ENCODE measurements at places on chromosomes 1 and 21.

GRCh38 chr1:112517231-112517630 lies 8.5 kb downstream of the WNT2B start:
- no peak overlapping the region for H3K27ac ChIP-seq
- no peak for DNase-seq

DNA sequence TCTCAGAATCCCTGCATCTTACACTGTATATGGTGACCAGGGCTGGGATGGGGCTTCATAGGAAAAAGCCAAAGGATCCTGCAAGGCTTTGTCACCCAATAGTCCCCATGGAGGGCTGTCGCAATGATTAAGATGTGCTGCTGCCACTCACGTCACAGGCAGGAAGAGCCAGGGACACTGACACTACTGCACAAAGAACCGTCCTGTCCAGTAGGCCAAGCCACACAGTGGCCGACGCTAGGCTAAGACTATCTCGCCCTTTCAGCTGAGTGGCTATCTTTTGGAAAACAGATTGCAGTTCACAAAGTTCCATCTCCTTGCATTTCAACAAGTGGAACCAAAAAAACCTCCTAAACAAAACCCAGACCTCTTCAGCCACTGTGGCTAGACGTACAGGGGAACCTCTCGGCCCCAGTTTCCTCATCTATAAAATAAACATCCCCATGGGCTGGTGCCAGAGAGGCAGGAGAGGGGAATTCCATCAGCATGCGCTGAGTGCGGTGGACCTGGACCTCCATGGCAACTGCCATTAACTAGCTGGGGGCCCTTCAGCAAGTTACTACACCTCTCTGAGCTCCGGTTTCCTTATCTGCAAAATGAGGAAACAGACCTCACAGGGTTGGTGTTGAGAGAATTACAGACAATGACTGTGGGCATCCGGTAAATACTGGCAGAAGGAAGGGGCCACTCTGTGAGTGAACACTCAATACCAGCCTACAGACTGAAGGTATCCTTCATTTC lies 8.7 kb downstream of the CAPZB start:
- no peaks in the 10 kb centered on the region for H3K27me3 ChIP-seq
- H3K36me3 ChIP-seq: peaks cover 21% of the 10 kb centered on the region
- H3K27ac ChIP-seq: peak overlapping the region; percentile 91

- no peaks in the 10 kb centered on the region for H3K27me3 ChIP-seq
- no peak for DNase-seq
- peak overlapping the region; percentile 83 for H3K4me3 ChIP-seq
- peaks cover 82% of the 10 kb centered on the region for H3K4me1 ChIP-seq
- peak overlapping the region; percentile 97 for H3K27ac ChIP-seq
Observed at GRCh38 chr21:25572861-25573310, 34.4 kb downstream of the MRPL39 start.

DNA sequence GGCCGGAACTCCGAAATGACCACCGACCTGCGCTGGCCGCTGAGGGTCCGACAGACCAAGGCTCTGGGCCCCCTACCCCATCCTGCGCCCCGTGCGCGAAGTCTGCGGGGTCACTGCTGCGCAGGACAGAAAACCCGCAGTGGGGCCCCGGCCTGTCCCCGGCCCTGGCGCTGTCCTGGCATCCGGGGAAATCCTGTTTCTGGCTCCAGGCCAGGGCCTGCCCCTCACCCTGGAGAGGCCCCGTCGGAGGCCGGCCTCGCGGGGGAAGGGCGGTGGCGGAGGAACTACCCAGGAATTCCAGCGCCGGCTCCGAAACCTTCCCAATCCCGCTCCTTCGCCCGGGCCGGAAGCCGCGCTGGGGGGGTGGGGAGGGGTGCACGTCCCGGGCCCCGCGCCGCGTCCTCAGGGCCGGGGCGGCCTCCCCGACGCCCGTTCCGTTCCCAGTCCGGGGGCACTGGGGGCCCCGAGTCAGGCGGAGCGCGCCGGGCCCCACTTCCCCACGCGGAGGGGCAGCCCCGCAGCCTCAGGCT lies 77.0 kb downstream of the MORN1 start:
- no peaks in the 10 kb centered on the region for H3K4me1 ChIP-seq
- no peak for DNase-seq
- no peak overlapping the region for H3K27ac ChIP-seq
- no peaks in the 10 kb centered on the region for H3K36me3 ChIP-seq
- no peak overlapping the region for H3K4me3 ChIP-seq
- H3K27me3 ChIP-seq: no peaks in the 10 kb centered on the region

DNA sequence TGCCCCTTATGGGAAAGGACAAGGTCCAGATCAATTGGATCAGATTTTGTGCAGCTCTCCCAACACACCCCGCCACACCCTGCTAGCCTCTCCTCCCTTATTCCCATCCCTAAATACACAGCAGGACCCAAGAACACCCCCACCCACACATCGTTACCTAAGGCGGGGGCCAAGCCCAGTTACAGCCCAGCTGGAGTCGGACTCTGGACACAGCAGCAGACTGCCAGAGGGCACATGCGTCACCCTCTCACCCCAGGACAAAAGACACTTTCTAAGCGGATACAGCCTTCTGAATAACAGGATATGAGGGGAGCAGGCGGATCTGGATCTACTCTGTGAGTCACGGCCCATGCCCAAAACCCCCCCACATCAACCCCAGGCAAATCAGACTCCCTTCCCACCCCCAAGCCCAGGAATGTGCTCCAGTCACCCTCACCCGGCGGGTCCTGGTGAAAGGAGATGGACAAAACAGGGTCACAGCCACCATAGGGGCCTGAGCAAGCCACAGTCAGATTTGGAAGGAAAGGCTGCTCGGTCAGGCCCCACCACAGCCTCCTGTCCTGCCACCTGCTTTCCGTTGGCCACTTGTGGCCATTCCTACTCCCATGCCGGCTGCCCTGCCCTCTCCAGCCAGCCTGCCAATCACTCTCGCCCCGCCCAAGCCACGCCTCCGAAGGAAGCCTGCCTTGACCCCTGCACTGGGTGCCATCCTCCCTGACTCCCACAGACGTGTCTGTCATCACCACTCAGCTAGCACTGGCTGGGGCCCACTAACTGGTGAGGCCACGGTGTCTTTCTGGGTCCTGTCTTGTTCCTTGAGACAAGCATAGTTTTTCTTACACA lies 4.0 kb downstream of the S100A16 start:
- H3K27ac ChIP-seq: no peak overlapping the region
- no peak overlapping the region for H3K4me3 ChIP-seq
- peaks cover 2% of the 10 kb centered on the region for H3K27me3 ChIP-seq
- H3K4me1 ChIP-seq: no peaks in the 10 kb centered on the region
- H3K36me3 ChIP-seq: no peaks in the 10 kb centered on the region
- no peak for DNase-seq

GRCh38 chr1:187646536-187647107 lies 817.9 kb downstream of the PLA2G4A start:
- no peaks in the 10 kb centered on the region for H3K36me3 ChIP-seq
- H3K4me3 ChIP-seq: no peak overlapping the region
- no peaks in the 10 kb centered on the region for H3K27me3 ChIP-seq
- H3K4me1 ChIP-seq: no peaks in the 10 kb centered on the region
- DNase-seq: no peak

- no peak overlapping the region for H3K27ac ChIP-seq
- H3K27me3 ChIP-seq: no peaks in the 10 kb centered on the region
- DNase-seq: no peak
- H3K36me3 ChIP-seq: no peaks in the 10 kb centered on the region
Observed at GRCh38 chr21:27132266-27132665, 165.4 kb upstream of the ADAMTS5 start.

DNA sequence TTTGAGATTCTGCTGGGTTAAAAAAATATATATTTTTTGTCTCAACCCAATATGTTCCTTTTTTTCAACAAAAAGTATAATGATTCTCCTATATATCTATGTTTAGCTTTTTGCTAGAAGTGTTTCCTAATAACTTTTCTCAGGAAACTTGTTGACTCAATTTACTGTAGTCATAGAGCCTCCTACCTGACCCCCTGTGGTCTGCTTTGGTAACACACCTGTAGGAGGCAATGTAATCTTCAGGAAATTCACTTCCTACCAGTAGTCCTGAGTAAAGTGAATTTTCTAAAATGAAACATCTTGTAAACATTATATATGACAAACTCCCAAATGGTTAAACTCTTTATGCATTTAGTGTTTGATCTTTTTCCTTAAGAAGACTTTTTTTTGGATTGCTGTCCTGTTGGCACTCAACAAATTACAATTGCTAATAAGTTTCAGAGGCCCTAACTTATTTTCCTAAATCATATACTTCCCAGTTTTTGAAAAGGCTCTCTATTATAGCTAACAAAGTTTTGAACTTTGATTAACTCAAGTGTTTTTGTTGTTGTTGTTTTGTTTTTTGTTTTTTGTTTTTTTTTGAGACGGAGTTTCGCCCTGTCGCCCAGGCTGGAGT lies 118.3 kb downstream of the OLFML2B start:
- no peaks in the 10 kb centered on the region for H3K27me3 ChIP-seq
- no peak overlapping the region for H3K27ac ChIP-seq
- H3K36me3 ChIP-seq: peaks cover 2% of the 10 kb centered on the region
- no peaks in the 10 kb centered on the region for H3K4me1 ChIP-seq

DNA sequence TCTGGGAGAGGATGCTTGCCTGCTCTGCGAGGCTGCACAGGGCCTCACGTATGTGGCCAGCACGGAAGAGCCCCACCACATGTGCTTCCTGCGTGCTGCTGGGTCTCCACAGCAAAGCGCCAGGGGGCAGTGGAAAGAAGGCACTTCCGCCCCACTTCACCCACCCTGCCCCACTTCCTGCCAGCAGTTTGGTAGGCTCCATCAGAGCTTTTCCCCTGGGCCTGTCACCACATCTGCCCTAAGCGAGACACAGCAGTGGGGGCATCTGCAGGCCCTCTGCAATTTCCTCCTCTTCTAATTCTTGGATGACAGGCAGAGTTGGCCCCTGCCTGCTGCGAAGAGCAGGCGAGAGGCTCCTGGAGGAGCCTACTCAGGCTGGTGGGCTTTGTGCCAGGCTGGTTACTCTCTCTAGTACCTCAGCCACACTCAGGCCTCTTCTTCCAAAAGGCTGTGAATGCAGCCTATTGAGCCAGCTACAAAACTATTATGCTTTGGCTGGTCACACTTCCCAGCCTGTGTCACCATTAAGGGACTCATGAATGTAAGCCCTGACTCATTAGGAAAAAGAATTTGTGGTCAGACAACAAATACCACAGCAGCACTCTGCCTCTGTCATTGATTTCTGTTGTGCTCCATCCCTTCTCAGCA lies 25.0 kb downstream of the CD244 start:
- H3K36me3 ChIP-seq: peaks cover under 1% of the 10 kb centered on the region
- DNase-seq: peak; percentile 79
- H3K27ac ChIP-seq: peak overlapping the region; percentile 94
- H3K4me1 ChIP-seq: peaks cover 61% of the 10 kb centered on the region

DNA sequence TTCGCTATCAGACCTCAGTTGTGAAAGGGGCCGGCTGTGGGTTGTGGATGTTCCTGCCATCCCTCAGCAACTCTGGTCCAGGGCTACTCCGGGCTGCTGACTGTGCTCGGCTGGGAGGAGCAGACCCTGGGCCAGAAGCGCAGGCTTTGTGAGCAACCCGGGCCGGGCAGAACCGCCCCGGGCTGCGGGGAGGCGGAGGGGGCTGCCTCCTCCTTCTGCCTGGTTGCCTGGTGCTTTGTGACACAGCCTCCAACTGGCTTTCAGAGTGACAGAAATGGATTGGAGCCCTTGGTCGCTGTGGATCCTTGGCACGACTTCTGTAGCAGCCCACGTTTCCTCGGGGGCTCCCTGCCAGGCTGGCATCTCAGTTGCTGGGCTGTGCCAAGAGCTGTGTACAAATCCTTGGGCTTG lies 10.0 kb downstream of the DRAXIN start:
- H3K27me3 ChIP-seq: peaks cover 12% of the 10 kb centered on the region
- H3K27ac ChIP-seq: no peak overlapping the region
- H3K4me3 ChIP-seq: no peak overlapping the region
- no peak for DNase-seq
- no peaks in the 10 kb centered on the region for H3K36me3 ChIP-seq
- H3K4me1 ChIP-seq: no peaks in the 10 kb centered on the region

DNA sequence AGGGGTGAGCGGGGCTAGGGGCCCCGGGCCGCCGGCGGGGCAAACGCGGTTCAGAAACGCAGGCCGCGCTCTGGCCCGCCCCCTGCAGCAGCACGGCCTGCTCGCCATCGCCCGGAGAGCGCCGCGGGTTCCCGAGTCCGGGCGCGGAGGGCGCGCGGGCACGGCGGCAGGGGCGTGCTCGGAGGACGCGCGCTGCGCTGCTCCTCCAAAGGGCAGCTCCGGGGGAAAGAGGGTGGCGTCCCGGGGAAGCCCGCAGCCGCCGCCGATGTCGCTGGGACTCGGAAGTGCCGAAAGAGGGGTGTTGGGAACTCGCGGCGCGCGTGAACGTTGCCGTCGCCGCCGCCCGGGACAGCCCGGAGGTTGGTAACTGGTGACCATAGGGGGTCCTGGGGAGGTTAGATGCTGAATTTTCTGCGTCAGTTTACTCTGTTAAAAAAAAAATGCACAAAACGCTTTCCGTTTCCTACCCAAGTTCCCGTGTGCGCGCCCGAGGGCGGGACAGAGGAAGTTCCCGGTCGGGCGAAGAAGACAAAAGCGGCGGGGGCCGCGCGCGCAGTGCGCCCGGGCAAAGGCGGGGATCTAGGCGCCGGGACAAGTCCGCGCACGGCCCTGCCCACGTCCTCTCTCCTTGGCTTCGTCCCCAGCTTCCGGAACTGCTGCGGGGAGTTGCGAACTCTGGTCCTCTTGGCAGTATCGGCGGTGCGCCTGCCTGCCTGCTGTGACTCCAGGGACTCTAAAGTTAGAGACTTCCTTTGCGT lies at the start of gene HHAT:
Gene HHAT, plus strand, starts transcription at position 157 of the 758 bp plus-strand sequence. CDS start 20,074 bp downstream, outside the sequence.
- peak within 1 kb of the TSS; percentile 95 for H3K27ac ChIP-seq
- H3K36me3 ChIP-seq: peaks cover 1% of the 10 kb centered on the region
- peaks cover 12% of the 10 kb centered on the region for H3K27me3 ChIP-seq
- peaks cover 42% of the 10 kb centered on the region for H3K4me1 ChIP-seq
- peak within 1 kb of the TSS; percentile 90 for H3K4me3 ChIP-seq

- H3K27me3 ChIP-seq: no peaks in the 10 kb centered on the region
- peaks cover 85% of the 10 kb centered on the region for H3K4me1 ChIP-seq
- H3K27ac ChIP-seq: peak overlapping the region; percentile 97
Observed at GRCh38 chr1:234927971-234928640, 200.5 kb downstream of the TOMM20 start.

- peak; percentile 95 for DNase-seq
- no peaks in the 10 kb centered on the region for H3K36me3 ChIP-seq
- peak overlapping the region; percentile 93 for H3K27ac ChIP-seq
Observed at GRCh38 chr1:30718636-30719405, 4.6 kb downstream of the MATN1 start.

GRCh38 chr1:67479146-67479891 lies 49.1 kb upstream of the SERBP1 start:
- DNase-seq: no peak
- no peaks in the 10 kb centered on the region for H3K27me3 ChIP-seq
- H3K27ac ChIP-seq: no peak overlapping the region
- H3K4me3 ChIP-seq: no peak overlapping the region
- no peaks in the 10 kb centered on the region for H3K36me3 ChIP-seq
- peaks cover 5% of the 10 kb centered on the region for H3K4me1 ChIP-seq

GRCh38 chr1:89951766-89952604 lies 42.9 kb upstream of the ZNF326 start:
- DNase-seq: no peak
- H3K27me3 ChIP-seq: no peaks in the 10 kb centered on the region
- no peaks in the 10 kb centered on the region for H3K36me3 ChIP-seq
- H3K4me1 ChIP-seq: peaks cover 35% of the 10 kb centered on the region
